ENCODE measurements at places on chromosomes 11 and 22.

GRCh38 chr11:45527898-45528297 lies 137.5 kb downstream of the CHST1 start:
- DNase-seq, result peak; percentile 89

- no peak for DNase-seq
Measured at GRCh38 chr11:73649206-73649605, 2.8 kb downstream of the PLEKHB1 start.

DNA sequence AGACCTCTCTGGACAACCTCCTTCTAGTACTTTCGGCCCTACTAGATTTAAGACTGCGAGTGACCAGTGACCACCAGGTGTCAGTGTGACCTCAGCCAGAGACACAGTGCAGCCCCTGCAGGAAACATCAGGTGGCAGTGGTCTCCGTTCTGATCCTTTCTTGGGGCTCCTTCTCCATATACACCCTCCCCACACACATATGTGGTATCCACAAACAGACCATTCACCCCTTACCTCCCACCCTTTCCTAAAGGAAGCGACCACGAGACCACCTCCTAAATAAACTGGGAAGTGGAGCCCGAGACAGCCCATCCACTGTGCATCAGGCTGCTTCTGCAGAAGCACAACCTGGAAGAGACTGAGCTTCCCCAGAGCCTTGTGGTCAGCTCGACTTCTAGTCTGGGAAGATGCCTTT lies 38.5 kb upstream of the CYP2D6 start:
- peak; percentile 97 for DNase-seq

- no peak for DNase-seq
Measured at GRCh38 chr22:37314315-37315074, 32.2 kb downstream of the CYTH4 start.

Data from osteoblast (primary cell).